ENCODE measurements at places on chromosomes 2 and 18. TPM values are rescaled to one million over a fixed set of nuclear protein-coding genes. Genes with fewer than 3 reads are reported as not detected.
A peak's percentile ranks its signal among the peaks of the same experiment; 100 is the strongest.

DNA sequence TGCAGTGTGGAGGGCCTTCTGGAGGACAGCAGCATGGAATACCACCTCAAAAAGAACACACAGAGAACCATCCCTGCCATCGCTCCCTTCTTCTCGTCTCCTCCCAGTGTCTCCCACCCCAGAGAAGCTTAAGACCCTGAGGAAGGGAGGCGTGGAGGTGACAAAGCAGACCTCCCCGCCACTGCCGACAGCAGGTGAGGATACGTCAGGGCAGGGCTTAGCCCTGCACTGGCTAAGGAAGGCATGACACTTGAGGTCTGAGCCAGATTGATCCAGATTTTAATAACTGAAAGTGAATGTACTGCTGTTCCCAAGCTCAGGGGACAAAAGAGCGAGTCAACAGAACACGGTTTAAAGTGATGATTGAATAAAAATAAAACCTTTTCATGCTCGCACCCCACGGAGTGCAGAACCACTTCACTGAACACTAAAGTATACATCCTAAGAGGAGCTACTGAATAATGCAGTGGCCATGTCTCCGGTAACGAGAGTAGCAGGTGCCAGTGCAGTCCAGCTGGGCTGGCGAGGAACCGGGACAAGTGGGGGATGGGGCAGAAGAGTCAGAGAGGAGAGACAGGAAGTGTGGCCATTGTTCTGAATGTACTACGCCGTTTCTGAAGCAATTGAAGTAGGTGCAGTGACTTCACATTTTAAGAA lies 391.0 kb downstream of the CDH2 start:
- DNase-seq: no peak

DNA sequence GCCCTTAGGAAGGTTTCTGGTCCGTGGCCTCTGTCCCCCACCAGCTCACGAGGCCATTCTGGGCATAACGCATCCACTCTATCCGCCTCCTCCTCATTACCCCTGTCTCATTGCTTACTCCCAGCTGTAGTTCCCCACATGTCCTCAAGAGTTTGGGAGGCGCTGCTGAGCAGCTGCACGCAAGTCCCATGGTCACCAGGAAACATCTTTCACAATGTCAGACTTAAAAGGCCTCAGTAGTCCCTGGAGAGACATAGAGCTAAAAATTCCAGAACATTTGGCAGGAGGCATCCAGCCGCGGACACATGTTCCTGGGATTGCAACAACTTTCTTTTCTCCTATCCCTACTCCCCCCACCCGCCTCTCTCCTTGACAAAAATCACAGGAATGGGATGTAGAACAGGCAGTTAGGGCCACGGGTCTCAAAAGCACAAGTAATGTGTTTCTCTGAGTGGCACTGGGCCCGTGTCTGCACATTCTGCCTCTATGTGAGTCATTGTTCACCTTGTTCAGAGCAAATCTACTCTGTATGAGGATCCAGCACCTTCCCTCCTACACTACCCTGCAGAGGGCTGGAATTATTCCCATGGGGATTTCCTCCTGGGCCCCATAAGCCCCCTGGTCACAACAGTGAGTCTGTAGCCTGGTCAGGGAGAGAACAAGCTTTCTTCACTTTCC lies 8.1 kb downstream of the LBH start:
- peak; percentile 74 for DNase-seq

SLC5A7 gene
- total RNA-seq: not detected

DNA sequence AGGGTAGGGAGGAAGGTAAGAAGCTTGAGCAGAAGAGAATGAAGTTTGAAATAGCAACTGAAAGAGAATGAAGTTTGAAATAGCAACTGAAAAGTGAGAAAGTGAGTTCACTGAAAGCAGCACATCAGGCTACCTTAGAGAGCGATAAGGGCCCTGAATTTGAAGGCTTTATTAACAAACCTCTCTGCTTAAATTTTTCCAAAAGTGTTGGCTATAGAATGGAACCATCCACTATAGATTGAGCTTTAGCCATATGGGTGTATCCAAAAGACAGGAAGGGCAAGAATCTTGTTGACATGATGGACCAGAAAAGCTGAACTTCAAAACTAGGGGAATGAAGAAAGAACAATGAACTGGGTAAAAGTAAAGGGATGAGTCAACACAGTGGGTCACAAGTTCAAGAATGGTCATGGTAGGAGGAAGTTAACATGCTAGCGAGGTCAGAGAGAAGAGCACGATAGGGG lies 122.5 kb downstream of the ASXL3 start:
- no peak for DNase-seq

TPO gene
- not detected for total RNA-seq
